ENCODE measurements at places on chromosomes 3 and 15. TPM values are rescaled to one million over a fixed set of nuclear protein-coding genes. Genes with fewer than 3 reads are reported as not detected.

GUCA1C gene
- not detected for total RNA-seq

DNA sequence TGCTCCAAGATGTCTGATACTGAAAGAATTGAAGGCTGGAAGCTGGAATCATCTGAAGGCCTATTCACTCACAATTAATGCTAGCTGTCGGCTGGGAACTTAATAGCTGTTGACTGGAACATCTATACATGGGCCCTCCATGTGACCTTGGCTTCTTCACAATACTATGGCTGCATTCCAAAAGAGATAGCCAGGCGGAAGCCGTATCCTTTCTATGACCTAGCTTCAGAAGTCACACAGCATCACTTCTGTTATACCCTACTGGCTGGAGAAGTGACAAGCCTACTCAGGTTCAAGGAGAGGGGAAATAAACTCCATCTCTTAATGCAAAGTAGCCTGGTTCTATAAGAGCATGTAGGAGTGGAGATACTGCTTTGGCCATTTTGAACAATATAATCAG, 50.9 kb upstream of the SPRED1 start:
- H3K27me3 ChIP-seq = no peaks in the 10 kb centered on the region
- H3K4me1 ChIP-seq = peaks cover 1% of the 10 kb centered on the region
- DNase-seq = no peak
- H3K27ac ChIP-seq = no peak overlapping the region
- no peak overlapping the region for H3K4me3 ChIP-seq

DNA sequence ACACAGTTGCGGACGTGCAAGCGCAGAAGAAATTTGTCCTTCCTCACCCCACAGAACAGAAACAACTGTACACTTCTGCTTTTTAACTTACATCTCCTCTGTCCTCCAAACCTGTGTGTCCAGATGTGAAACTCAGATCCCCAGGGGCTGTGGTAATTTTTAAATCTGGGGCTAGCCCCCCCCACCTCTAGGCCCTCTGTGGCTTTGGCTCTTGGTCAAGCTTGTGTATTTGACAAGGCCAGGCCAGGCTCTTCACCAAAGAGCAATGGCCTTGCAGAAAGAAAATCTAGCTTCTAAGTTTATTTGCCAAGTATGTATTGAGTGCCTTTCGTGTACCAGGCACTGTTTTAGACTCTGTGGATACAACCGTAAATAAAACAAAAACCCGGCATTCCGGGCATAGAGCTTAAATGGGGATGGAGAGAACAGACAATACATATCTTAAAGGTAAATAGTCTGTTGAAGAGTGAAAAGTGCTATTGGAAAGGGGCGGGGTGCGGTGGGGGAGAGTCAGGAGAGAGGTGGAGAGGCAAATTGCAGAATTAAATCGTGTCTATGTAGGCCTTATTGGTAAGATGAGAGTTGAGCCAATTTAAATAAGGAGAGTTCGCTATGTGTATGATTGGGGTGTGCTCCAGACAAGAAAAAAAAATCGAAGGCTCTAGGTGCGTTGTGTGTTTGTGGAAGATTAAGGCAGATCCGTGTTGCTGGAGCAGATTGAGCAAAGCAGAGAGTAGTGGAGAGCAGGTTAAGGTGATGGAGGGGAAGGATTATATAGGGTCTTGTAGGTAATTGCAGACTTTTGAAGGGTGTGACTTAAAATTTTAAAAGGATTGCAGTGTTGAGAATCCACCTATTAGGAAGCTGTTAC, 781 bp upstream of the DPH6 start:
- no peak for DNase-seq
- peak overlapping the region; percentile 98 for H3K27ac ChIP-seq

STAC gene
- 0.87 TPM for total RNA-seq

Measured in gastrocnemius medialis (tissue), 4 donors.